Keratinocyte (primary cell): ENCODE measurements at places on chromosomes 1 and 21. TPM values are rescaled to one million over a fixed set of nuclear protein-coding genes. Genes with fewer than 3 reads are reported as not detected.

DNA sequence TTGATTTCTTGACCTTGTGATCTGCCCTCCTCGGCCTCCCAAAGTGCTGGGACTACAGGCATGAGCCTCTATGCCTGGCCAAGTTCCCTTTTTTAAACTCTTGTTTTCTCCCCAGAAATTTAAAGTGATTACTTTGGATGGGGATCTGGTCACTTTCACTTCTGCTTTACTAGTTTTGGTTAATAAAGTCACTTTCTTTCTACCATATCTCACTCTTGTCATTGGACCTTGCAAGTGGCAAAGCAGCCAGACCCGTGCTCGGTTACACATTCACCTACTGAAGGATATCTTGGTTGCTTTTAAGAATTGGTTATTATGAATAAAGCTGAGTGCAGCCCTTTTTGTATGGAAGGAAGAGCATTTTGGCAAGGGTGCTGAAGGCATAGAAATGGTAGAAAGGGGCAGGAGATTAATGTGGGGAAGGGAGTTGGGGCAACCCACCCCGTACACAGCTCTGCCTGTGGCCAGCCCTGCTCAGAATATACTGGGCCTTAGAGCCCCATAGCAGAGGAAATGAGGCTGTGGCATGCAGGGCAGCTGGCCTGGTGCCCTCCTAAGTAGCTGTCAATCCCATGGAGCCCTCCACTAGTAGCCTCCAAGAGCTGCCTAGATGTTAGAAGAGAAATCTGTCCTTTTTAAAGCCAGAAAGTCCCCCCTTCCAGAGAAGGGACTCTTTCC, 40.7 kb downstream of the CD2 start:
- DNase-seq, result no peak

DNA sequence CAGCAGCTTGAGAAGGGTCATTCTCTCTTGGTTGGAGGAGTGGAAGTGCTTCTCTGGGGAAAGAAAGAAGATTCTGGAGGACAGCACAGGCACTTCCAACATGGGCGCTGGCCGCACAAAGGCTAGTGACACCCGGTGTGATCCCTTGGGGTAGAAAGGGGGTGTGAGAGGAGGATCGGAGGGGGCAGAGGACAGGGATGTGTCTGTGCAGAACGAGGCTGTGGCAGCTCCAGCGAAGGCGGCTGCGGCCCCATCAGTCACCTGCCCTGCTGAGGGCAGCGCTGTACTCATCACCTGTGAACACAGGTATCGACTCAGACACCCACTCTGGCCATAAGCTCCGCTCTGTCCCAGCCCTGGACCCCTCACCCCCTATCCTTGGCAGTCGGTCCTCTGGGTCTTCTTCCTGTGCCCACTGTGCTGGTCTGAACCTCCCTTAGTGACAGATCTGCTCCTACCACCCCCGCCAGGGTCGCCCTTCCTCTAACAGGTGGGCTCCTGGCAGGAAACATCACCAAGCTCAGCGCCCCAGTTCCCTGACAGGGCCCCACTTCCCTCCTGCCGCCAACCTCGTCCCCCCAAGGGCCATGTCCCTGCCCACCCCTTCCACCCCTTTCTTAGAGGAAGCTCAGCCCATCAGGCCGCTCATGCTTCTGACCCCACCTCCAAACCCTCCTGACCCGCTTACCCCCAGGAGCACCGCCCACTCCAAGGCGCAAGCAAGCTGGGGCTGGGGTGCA, 20.1 kb downstream of the TP73 start:
- DNase-seq, result no peak

DNA sequence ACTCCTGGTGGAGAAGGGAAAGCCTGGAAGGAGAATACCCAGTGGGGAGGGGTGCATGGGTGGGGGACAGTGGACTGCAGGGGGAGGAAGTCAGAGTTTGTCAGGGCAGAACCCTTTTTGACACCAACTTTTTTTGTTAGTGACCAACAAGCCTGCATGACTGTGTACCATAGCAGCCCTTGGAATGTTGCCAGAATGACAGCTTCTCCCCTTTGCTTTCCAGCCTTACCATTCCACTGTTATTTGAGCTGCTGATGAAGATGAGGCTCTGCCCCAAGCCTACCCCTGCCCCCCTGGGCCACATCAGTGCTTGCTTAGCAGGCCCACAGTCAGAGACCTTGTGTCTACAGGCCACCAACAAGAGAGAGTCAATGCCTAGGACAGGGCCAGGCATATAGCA, 341.2 kb downstream of the HHAT start:
- DNase-seq, result no peak

DNA sequence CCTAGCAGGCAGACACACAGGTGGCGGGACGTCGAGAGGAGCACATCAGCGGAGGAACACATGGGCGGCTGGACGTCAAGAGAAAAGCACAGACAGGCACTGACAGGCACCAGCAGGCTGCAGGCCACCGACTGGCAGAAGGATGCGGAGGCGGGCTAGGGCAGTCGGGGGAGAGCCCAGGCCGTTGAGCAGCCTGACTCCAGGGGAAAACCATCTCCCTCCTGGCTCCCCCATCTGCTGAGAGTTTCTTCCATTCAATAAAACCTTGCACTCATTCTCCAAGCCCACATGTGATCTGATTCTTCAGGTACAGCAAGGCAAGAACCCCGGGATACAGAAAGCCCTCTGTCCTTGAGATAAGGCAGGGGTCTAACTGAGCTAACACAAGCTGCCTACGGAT, 25.5 kb downstream of the B3GALT5 start:
- no peak for DNase-seq

The OR2T34 gene
- not detected in 3 replicates for polyA plus RNA-seq

DNA sequence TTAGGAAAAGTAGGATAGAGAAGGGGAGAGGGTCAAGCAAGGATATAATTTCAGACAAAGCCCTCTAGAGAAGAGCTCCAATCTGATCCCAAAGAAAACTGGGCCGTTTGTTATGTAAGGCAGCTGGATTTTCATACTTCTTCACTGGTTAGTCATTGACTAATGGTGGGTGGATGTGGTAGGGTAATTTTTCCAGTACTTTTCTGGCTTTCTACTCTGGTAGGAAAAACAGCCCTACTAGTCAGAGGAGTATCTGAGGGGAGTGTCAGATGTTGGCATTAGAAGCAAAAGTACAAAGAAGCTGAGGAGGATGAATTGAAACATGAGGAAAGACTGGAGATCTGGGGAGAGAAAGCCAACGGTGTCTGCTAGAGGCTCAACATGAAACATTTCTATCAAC, 145.3 kb downstream of the TNFSF18 start:
- no peak for DNase-seq

DNA sequence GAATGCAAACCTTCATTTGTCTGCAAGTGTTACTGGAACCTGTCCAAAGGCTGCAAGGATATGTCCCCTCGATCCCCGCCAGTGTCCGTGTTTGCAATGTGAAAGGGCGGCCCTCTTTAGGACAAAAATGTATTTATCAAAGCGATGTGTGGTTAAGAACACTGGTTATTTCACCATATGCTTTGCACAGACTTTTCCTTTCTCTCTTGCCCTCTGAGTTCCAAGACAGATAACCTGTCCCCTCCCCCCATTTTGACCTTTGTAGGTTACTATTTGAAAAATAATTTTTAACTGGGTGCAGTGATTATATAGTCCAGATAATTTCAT, 1.8 kb downstream of the CHRM3 start:
- no peak for DNase-seq

The ELAPOR1 gene
- 0.21 to 0.36 TPM (median 0.24 TPM) in 3 replicates for polyA plus RNA-seq

DNA sequence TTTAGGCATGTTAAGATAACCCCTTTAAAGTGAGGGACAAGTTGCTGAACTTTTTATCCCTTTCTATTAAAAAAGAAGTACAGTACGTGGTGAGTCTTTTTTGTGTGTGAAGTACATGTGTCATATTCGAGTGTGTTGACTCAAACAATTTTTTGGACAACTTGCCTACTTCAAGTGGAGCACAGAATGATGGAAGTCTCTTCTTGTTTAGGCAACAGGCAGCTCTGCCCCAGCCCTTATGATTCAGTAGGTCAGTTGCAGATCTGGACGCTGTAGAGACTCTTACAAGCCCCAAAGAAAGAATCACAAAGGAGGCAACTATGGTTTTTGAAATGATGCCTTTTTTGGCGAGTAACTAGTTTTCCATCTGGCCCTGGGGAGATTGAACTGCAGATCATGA, 14.4 kb upstream of the ZFP69B start:
- DNase-seq, result no peak

- DNase-seq, result no peak
Measured at GRCh38 chr21:14376854-14377253, 6.1 kb downstream of the HSPA13 start.

GRCh38 chr1:6638226-6638625, 13.6 kb downstream of the THAP3 start:
- no peak for DNase-seq

GRCh38 chr1:53313556-53313955, 14.3 kb downstream of the LRP8 start:
- DNase-seq, result no peak

GRCh38 chr1:43994794-43995790, 3.7 kb downstream of the CCDC24 start:
- no peak for DNase-seq

GRCh38 chr1:147897029-147897752, 5.4 kb upstream of the GJA8 start:
- no peak for DNase-seq

The COPA gene
- 157 to 169 TPM (median 164 TPM) in 3 replicates for polyA plus RNA-seq

GRCh38 chr21:42304556-42305454, 10.4 kb downstream of the TFF3 start:
- no peak for DNase-seq

The PRRX1 gene
- polyA plus RNA-seq, result 0.05 TPM in 1 of 3 replicates, not detected in the others

DNA sequence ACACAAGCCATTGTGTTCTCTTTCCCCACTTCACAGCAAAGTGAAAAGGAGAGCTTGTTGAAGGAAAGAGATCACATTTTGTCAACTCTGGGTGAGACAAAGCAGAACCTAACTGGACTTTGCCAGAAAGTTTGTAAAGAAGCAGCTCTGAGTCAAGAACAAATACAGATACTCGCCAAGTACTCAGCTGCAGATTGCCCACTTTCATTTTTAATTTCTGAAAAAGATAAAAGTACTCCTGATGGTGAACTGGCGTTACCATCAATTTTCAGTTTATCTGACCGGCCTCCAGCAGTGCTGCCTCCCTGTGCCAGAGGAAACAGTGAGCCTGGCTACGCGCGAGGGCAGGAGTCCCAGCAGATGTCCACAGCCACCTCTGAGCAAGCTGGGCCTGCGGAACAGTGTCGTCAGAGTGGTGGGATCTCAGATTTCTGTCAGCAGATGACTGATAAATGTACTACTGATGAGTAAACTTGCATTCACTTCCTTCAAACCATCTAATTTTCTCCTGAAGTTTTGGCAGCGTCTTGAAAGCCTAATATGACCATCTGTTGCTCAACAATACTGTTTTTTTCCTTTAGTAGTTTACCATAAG, 43.7 kb downstream of the BACH1 start:
- no peak for DNase-seq

The TCP10L gene
- polyA plus RNA-seq, result 0.11 to 0.27 TPM (median 0.25 TPM) in 3 replicates

The DNAJC16 gene
- 12.8 to 15.5 TPM (median 13.7 TPM) in 3 replicates for polyA plus RNA-seq

DNA sequence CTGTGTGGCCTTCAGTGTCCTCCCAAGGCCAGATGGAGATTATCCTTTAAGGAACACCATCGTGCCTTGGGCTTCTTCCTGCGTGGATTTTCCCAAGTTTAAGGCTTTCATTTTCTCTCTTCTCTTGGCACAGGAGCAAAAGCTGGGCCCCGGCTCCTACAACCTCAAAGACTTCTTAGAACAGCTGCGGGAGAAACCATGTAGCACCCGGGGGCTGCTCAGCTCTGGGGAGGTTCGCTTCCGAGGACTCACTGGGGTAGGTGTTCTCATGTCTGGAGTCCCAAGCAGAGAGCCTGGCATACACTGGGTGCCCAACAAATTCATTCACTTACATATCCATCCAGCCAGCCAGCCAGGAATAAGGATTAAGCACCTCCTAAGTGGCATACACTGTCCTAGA, 6.6 kb upstream of the TTC22 start:
- no peak for DNase-seq

DNA sequence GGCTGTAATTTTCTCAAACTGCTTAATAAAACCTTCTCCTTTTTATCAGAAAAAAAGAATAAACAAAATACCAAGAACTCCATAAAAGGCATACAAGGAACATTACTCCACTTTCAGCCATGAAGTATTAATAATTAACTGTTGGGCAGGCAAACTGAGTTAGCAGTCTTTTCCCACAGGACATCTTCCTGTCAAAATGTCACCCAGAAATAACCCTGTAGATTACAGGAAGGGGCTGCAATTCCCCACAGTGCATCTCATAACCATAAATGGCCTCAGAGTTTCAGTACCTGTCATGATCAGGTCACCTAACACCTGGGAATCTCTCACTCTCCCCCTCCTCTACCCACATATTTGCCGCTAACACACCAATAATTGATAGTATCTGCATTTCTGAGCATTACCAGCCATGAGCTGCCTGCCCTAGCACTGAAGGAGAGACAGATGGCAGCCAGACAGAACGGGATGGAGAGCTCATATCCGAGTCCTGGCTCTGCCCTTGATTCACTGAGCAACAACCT, 475.0 kb downstream of the SMYD3 start:
- no peak for DNase-seq

GRCh38 chr1:244439391-244440032, 12.2 kb downstream of the ADSS2 start:
- no peak for DNase-seq

- no peak for DNase-seq
Measured at GRCh38 chr1:156804572-156805243, 11.9 kb downstream of the SH2D2A start.

The KRTAP7-1 gene
- polyA plus RNA-seq, result not detected in 3 replicates

DNA sequence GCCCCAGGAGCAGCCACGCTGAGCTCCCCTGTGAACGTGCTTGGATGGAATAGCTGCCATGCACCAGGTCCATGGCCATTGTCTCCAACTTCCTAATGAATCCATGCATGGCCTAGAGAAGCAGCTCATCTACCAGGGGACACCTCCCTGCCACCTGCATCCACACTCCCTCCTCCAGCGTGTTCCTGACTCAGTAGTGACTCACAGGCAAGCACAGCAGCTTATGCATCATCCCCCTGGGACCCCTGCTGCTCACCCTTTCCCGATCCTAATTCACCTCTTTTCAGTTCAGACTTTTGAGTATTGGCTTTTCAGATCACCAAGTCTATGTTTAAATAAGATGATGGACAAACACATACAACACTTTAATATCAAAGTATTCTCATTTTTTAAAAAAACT, 39.9 kb upstream of the TADA1 start:
- no peak for DNase-seq

The VASH2 gene
- polyA plus RNA-seq, result 0.03 to 0.04 TPM in 2 of 3 replicates, not detected in the other

The SPRR1B gene
- 253 to 503 TPM (median 436 TPM) in 3 replicates for polyA plus RNA-seq
